ENCODE measurements at places on chromosomes 2 and 18.

- DNase-seq: no peak
These were observed 16.5 kb upstream of the TTC39C start for GRCh38 chr18:23998018-23998417.

GRCh38 chr2:62305421-62306176, 109.7 kb downstream of the B3GNT2 start:
- DNase-seq: no peak

GRCh38 chr18:79610461-79611039, 69.1 kb upstream of the CTDP1 start:
- DNase-seq: no peak

DNA sequence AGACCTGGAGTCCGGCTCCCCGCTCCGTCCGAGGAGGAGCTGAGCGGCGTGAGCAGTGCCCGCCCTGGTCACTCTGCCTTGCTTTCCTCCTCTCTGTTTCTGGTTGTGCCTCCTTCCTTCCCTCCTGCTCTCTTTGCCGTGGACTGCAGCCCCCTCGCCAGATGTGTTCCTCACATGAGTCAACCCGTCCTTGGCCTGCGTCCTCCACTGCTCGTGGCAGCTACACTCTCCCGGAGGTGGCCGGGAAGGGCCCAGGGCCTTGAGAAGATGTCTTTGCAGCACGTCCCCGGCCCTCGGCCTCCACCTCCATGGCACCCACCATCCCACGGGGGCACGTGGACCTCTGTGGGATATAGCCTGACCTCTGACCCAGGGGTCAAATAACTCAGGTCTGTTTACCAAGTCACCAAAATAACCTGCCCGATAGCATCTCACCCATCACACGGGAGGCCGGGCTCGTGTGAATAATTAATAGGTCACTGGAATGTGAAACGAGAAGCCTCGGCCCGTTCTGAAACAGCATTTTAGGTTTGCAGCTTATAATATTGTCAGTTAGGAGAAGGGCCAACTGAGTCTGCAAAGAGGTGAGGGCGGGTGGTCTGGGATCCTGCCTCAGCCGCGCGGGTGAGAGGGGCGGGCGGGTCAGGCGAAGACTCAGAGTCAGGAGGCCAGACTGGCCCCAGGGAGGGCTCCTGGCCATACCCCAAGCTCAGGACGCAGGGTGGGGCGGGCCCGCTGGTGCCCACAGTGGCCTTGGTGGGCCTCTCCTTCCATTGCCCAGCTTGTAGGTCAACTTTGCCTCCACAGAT, 42.6 kb downstream of the NFATC1 start:
- DNase-seq: no peak

DNA sequence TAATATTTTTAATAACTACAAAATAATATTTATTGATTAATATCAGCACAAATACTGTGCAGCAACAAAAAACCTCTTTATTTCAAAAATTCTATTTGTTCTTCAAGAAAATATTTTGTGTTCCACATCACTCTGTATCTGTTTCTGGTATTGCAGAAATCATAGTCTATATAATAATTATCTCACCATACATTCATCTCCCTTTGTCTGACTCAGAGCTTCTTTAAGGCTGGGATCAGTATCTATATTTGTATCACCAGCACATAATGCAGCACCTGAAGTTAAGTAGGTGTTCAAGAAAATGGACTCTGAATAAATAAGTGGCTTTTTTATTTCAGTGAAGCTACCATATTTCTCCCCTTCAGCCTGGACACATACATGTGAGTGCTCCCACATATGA, 1.6 kb upstream of the MARCHF4 start:
- no peak for DNase-seq

GRCh38 chr2:166932032-166932431, 43.8 kb downstream of the XIRP2 start:
- no peak for DNase-seq

- DNase-seq: no peak
These were observed 1202.8 kb upstream of the ACVR2A start for GRCh38 chr2:146642066-146642465.

DNA sequence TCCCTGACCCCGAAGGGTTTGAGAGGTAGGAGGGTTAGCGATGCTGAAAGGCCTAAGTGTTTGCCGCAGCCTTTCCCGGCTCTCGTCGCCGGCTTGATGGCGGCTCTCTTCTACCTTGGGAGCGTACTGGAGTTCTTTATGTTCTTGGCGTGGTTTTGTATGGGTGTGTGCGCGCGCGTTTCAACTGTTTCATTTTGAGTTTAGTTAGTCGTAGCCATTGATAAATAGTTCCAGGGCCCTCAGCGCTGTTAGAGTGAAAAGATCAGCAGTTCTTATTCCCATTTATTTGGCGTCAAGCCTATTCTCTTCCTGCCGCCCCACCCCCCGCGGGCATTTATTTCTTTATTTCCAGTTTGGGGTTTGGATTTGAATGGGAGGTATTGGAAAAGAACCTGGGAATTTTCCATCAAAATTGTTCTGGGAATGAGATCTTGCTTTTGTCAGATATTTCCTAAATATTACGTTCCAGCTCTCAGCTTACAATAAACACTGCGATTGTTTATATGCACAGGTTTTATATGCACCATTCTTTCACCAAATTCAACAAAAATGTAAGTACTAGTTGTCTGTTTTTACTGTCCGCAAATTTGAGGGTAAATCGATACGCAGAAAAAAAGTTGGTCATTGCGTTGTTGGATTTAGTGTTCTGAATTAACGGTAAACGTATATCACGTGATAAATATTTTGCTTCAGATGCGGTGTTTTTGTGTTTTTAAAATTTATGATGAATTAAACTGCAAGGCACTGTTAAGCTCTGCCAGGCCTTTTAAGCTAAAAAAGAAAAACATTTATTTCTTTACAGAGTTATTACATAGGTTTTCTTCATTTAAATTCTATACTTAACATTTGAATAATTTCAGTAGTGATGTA, 954 bp downstream of the CCNT2 start:
- DNase-seq: no peak

DNA sequence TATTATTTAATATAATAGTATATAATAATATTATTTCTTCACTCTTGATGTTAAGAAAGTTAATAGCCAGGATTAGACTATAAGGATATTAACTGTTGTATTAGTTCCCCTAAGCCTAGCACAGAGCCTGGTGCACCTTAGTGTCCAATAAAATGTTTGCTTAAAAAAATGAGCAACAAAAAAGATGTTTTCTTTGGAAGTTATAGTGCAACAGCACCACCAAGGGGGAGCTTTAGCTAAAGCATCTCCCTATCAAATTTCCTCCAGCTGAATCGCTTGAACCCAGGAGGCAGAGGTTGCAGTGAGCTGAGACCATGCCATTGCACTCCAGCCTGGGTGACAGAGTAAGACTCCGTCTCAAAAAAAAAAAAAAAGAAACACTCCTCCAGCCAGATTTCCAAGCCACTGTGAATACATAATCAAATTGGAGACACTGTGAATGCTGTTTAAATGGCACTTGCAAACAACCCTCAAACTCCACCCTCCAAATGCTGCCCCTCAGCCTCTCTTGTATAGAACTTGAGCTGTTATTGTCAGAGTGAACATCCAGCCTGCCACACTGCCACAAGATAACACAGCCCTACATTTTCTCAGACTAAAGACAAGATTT, 221.9 kb downstream of the DYM start:
- DNase-seq: no peak

DNA sequence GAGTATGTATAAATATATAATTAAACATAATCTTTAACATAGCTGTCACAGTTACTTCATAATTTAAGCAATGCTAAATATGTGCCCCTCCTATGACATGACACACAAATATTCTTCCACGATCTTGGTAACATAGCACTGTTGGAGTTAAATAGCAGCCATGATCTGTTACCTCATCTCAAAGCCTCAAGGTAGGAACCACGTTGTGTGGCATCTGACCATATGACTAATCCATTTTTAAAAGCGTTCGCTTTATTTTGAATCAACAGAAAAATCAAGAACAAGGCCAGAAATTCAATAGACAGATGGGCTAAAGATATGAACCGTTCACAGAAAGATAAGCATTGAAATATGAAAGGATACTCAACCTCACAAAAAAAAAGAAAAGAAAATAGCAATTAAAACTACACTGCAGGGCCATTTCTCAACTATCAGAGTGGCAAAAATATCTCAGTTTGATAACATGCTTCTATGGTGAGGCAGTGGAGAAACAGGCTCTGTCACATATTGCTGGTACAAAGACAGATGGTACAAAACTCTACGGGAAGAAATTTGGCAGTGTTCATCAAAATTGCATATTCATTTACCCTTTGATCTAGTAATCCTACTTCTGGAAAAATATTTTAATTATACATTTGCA, 105.9 kb downstream of the TMX3 start:
- no peak for DNase-seq

DNA sequence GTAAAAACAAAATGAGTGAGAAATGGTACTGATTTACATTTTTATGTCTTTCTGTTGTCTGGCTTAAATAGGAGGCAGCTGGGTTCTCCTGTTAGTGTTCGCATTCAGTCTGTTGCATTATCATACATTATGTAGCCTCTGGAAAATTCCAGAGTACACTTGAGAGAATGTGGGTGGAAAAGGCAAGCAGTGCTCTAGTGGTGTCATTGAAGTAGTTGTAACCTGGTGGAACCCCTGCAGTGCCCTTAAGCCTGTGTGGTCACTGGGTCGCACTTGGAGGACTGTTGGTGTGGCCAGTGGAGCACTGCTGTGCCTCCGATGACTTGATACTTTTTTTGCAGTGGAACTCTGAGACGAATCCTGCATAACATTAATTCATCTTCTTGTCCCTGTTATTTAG, 52.4 kb downstream of the USP14 start:
- DNase-seq: no peak

- DNase-seq: no peak
These were observed 24.8 kb upstream of the RBM44 start for GRCh38 chr2:237773826-237774225.

- DNase-seq: no peak
These were observed 5.4 kb upstream of the HK2 start for GRCh38 chr2:74828543-74828942.

GRCh38 chr2:231489990-231490389, 25.7 kb upstream of the NCL start:
- no peak for DNase-seq

GRCh38 chr2:68244456-68244855, 7.9 kb downstream of the PPP3R1 start:
- no peak for DNase-seq

GRCh38 chr2:24874035-24874434, 46.0 kb downstream of the ADCY3 start:
- no peak for DNase-seq

- DNase-seq: no peak
These were observed 52.5 kb upstream of the TTN start for GRCh38 chr2:178859730-178860129.

DNA sequence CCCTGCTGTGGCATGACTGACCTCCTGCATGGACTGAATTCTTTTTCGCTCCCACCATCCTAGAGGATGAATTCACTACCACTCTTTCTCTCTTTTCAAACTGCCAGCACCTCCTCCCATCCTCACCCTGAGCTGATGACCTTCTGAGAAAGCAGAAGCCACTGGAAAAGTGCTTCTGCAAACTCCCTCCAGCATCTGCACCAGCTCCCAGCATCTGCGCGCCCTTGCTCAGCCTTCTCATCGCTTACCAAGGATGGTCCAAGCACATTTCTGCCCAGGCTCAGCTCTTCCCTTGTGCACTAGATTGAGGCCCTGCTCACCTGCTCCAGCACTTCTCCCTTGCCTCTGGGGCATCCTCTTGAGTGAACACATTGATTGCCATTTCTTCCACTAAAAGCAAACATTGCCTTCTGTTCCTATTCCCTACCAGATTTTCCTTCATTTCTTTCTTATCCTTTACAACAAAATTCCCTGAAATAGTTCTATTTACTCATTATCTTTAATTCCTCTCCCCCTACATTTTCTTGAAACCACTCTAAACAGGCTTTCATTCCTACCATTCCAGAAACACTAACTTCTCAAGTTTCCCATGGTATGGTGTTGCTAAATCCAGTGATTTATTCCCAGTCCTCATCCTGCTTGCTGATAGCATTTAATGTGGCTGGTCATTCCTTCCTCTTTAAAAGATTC, 42.7 kb upstream of the IL1RL1 start:
- no peak for DNase-seq

DNA sequence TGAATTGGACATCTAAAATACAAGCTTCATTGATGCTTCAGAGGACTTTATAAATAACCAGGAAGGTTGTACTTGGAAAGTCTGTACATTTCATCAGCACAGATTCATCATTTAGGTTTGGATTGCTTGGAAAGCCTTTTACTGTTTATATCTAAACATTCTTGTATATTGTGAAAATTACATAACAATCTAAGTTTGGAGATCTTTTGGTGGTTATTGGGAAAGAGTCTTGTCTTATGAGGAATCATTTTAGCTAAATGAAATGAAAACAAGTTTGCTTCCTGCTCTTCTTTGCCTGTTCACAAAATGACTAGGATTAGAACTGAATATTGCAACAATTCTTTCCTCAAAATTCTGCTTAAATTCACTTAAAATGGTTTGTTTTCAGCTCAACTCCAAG, 79.3 kb downstream of the ABI2 start:
- DNase-seq: no peak

GRCh38 chr2:42116195-42117181, 52.7 kb upstream of the EML4 start:
- no peak for DNase-seq

DNA sequence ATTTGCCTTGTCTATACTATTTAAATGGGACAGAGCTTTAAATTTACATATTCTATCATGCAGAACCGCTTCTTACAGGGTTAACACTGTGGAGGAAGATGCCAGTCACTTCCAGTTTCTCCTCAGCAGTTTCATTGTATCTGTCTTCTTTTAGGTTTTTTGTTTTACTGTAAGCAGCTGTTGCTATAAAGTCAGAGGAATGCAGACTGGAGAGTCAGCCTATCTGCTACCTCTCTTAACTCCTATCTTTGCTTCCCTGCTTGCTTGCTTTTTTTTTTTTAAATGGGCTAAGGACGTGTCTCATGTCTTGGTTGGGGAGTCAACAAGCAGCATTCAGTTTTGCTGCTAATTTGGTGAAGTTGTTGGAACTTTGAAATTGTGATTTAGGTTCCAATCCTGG, 8.9 kb downstream of the EPC2 start:
- no peak for DNase-seq

GRCh38 chr2:29987146-29987545, 65.8 kb upstream of the ALK start:
- DNase-seq: peak; percentile 15

DNA sequence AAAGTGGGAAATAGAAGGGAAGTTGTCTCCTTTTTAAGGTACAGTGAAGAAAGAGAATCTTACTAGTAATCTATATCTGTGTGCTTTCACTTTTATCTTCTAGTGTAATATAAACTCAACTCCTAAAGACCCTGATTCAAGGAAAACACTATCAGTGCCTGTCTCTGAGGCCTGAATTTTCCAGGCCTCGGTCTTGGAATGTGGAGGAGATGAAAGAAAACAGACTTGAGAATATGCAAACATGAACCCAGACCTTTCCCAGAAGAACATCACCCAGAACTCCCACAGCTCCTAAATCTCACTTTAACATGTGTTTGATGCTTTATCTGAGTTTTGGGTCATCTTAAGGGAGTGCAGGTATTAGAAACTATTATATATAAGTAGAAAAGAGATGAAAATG, 51.8 kb downstream of the EPB41L5 start:
- DNase-seq: no peak

GRCh38 chr2:215000721-215001120, 137.7 kb downstream of the ABCA12 start:
- no peak for DNase-seq

GRCh38 chr2:70511971-70512729, 41.5 kb downstream of the TGFA start:
- no peak for DNase-seq

Measured in frontal cortex (tissue), 4 donors.